CD4-positive, alpha-beta memory T cell (primary cell): ENCODE measurements at places on chromosomes 6 and 20.

GRCh38 chr6:119122336-119122735, 43.9 kb upstream of the FAM184A start:
- DNase-seq = no peak

- DNase-seq = no peak
Measured at GRCh38 chr6:132964868-132965382, 150.6 kb downstream of the RPS12 start.

GRCh38 chr6:137323860-137324259, 104.7 kb upstream of the IFNGR1 start:
- no peak for DNase-seq

DNA sequence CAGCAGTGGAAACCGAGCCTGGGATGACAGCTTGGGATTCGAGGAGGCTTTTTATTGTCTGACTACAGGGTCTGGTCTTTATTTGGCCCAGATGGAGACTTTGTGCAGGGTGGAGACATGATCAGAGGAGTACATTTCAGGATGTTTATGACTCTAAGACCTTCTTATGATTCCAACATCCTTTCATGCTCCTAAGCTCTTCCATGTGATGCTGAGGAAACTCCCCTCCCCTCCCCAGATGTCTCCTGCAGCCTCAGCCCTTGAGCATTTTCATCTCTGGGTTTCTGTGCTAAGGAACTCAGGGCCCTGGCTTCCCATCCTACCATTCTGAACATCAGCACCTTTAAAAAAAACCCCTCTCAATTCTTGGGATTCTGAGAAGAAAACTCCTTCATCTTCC, 186.6 kb downstream of the SOX4 start:
- DNase-seq = no peak
